MG63 (cell line): ENCODE measurements at places on chromosomes 4 and X. TPM values are rescaled to one million over a fixed set of nuclear protein-coding genes. Genes with fewer than 3 reads are reported as not detected.

DNA sequence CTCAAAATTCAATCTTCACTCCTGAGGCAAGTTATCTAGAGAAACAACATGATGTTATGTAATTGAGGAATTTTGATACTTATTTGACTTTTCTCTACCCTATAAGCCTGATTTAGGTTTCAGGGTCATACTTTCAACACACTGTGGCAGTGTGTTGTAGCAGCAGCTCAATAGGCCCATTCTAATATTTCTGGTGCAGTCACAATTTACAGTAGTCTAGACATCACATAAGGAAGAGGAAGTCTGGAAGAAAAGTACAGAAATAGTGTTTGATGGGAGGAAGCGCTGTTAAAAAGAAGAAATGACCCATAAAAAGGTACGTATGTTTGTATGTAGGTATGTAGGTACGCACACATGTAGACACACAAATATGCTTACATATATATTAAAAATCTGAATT is 194.3 kb downstream of the ARHGAP24 start:
- no peak for DNase-seq

GRCh38 chr4:156774422-156774821 is 197.2 kb downstream of the PDGFC start:
- peak; percentile 63 for DNase-seq

DNA sequence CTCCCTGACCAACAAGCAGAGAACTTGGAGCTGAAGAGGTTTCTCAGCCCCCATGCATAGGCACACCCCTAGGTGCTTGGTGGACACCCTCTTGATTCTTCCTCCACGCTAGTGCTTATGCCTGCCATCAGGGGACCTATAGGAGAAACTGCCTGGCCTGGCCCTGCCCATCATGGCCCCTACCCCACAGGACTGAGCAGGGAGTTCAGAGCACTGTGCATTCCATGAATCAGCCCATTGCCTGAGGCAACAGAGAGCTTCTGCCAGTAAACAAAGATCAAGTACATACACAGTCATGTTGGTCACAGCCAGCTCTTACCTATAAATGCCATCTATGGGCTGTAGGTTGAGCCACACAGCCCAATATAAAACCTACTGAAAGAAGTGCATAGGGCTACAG is 99.1 kb upstream of the EDNRA start:
- no peak for DNase-seq

GRCh38 chr4:26050671-26051070 is 136.7 kb downstream of the SMIM20 start:
- no peak for DNase-seq

DNA sequence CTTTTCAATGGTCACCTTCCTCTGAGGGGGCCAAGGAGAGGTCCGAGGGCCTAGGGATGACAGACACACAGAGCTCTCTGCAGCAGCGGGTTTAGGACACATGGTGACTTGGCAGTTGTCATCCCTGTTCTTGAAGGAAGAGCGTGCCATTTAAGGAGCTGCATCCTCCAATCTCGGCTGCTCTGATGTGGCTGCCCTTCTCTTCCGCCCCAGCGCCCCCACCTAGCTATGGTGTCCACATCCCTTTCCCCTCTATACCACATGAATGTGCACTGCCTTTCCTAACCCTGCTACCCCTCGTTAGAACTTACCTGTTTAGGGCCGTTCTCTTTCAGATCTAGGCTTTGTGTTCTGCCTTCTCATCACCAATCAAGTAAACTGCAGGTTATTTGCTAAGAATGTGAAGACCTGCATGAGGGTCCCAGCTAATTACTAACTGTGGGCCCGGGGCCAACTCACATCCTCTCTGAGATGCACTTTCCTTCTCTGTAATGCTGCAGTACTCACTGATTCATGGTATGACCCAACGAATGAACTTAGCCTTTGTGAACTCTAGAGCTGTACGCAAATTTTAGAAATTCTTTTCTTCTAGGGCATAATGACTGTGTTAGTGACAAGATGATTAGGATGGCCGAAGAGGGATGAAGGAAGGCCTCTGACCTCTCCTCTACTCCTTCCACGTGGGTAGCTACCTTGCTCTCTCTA is 38.2 kb downstream of the CHST7 start:
- DNase-seq, result no peak

GRCh38 chr4:147370473-147370872 is 110.4 kb upstream of the EDNRA start:
- DNase-seq, result no peak

DNA sequence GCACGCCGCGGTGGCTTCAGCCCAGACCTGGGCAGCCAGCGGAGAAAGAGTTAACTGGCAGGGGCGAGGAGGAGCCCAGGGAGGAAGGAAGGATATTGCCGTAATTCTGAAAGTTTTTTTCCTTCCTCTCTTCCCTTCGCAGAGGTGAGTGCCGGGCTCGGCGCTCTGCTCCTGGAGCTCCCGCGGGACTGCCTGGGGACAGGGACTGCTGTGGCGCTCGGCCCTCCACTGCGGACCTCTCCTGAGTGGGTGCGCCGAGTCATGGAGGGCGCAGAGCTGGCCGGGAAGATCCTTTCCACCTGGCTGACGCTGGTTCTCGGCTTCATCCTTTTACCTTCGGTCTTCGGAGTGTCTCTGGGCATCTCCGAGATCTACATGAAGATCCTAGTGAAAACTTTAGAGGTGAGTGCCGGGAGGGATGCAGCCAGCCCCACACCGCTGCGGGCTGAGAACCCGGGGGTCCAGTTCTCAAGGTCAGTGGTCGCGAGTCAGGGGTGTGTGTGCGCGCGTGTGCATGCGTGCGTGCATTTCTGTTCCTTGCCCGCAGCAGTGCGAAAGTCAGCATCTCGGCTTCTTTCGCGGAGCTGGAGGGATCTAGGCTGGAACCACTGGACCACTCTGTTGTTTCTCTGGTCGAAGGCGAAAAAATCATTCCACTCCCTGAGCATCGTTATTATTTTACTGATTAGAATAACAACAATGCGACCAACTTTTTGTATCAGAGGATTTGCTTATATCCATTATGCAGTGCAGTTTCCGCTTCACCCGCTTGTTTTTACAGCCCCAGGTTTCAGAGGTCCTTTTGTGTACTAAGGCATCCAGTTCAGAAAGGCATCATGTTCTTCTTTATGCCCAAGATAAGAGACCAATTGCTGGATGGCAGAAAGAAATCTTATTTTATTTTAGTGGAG is 709 bp downstream of the GPAT3 start:
- DNase-seq, result no peak

GRCh38 chrX:155434906-155435743 is 23.3 kb downstream of the F8A3 start:
- DNase-seq, result no peak

DNA sequence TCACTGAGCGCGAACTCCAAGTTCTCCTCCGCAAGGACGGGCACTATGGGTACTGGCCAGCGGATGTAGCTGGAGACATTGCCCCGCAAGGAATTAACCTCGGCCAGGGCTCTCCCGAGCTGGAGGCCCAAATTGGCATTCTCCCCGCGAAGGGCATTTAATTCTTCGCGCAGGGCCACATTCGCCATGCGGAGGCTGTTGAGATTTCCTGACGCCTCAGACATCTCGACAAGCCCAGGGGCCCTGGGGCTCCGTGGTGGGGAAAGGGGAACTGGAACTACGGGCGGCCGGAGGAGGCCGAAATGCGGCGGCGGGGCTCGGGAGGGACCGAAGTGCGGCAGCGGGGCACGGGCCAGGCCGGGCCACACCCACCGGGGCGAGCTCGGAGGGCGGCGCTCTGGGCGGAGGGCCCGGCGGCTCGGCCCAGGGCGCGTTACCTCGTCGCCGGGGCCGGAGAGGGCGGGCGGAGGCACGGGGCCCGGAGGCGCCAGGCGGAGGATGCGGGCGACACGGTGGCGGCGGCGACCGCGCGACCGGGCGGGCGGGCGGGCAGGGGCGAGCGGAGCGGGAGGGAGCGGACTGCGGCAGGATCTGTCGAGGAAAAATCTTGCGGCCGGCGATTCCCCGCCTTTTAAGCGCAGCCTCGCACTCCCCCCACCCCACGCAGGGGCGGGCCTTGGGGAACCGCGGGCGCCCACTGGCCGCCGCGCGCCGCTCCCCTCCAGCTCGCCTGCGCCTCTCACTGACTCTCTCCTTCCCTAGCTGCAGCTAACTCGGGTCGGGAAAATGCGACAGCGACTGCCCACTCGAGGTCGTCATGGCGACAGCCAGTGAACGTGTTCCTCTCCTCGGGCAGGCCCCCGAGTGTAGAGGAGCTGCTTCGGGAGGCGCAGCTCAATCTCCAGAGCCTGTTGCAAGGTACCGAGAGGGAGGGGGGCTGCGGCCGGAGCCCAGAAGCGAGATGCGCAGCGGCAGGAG is at the start of gene RTL5:
Gene RTL5 (minus strand): TSS at position 599 of the 978 bp plus-strand sequence.
- peak; percentile 71 for DNase-seq

MAP9 gene
- 3.8 and 4.3 TPM in 2 replicates for total RNA-seq

GRCh38 chrX:94676285-94676684 is 1002.3 kb downstream of the FAM133A start:
- no peak for DNase-seq

DNA sequence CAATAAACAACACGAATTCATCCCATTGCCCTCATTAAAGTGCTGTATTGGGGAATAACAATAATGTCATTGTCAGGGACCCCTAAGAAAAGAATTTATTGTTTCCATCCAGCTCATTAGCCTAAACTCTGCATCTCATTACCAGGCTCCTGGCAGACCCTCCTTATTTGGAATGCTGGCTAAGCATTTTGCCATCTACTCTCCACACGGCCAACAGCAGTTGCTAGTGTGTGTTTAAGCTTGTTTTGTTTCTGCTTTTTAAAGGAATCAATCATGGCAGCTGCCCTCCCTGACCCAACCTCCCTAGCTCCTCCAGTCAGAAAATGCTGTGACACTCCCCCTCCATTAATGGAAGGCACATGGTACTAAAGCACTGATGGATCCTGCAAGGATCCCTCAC is 43.5 kb downstream of the GATB start:
- no peak for DNase-seq

GRCh38 chr4:173005912-173006633 is 162.5 kb upstream of the GALNT7 start:
- no peak for DNase-seq

GRCh38 chr4:8917868-8918783 is 46.5 kb upstream of the HMX1 start:
- peak; percentile 51 for DNase-seq

- DNase-seq, result no peak
Measured at GRCh38 chrX:133285341-133285740, 67.2 kb upstream of the TFDP3 start.

LCORL gene
- 5.2 and 6.5 TPM in 2 replicates for total RNA-seq

POU4F2 gene
- total RNA-seq, result not detected in 2 replicates

FRAS1 gene
- total RNA-seq, result 0.02 and 0.03 TPM in 2 replicates

DNA sequence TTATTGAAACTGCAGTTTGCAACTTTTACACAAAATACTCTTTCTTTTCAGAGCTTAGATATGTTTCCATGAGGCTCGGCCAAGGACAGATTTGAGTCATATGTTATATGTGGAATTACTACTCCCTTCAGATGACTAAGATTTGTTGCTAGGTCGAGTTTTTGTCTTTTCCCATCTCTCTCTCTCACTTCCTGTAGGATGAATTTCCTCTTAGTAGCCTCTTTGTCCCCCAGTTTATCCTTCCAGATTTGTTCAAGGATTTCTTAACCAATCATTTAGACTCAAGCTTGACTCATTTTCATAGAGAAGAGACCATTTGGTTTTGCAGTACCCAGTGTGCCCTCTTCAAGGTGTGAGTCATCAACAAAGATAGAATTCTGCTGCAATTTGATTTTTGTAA is 209.2 kb downstream of the GLUD2 start:
- no peak for DNase-seq

ADH1A gene
- total RNA-seq, result not detected in 2 replicates

- DNase-seq, result no peak
Measured at GRCh38 chr4:20044966-20045365, 206.7 kb upstream of the SLIT2 start.

DNA sequence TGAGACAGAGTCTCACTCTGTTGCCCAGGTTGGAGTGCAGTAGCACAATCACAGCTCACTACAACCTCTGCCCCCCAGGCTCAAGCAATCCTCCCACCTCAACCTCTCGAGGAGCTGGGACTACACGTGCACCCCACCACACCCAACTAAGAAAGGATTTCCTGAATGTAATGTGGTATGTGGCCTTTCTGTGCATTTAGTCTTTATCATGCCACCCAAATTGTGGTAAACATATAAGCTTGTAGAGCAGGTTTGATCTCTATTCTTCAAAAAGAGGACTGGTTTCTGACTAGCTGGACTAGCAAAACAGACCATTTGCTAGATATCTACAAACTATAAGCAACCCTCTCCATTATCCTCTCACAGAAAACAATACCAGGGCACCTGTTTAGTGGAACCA is 33.6 kb downstream of the ELOVL6 start:
- no peak for DNase-seq

DNA sequence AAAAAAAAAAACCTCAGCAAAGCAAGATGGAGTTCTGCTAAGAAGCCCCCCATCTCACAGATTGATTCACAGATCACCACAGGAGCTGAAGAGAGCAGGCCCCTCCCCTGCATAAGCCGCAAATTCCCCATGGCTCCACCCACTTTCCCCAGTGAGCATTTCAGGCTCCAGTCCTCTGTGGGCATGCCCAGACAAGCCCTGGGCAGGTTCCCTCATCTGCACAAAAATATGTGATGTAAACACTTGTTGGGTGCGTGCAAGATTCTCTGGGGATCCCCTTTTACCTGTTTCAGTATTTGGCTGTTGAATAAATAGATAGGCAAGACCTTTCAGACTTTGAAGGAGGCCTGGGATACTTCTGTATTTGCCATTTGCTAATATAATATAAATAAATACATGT is 514.3 kb downstream of the PCDH7 start:
- DNase-seq, result no peak

DNA sequence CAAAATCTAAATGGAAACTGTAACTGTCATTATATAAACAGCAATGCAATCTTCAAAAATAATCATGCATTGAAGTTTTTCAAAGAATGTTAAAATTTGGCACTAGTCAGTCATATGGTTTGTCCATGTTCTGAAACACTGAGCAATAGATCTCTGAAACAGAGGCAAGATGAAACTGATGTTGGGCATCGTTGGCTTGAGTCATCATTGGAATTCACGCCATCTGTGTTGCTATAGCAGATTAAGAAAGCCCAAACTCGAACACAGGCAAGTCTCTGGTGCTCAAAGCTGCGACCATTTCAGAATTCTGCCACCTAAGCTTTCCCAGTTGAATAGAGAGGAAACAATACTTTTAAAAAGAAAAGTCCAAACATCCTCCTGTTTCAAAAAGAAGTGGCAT is 114.1 kb upstream of the PPARGC1A start:
- DNase-seq, result no peak

PPA2 gene
- total RNA-seq, result 122 and 247 TPM in 2 replicates

BMX gene
- not detected in 2 replicates for total RNA-seq

GPR119 gene
- total RNA-seq, result not detected in 2 replicates

ARHGAP36 gene
- total RNA-seq, result not detected in 2 replicates

- DNase-seq, result no peak
Measured at GRCh38 chr4:168795346-168795745, 214.7 kb downstream of the CBR4 start.

NEXMIF gene
- total RNA-seq, result not detected in 2 replicates

MAGEA11 gene
- not detected in 2 replicates for total RNA-seq
